Endothelial cell of umbilical vein (primary cell): ENCODE measurements at places on chromosomes 16 and 17. TPM values are rescaled to one million over a fixed set of nuclear protein-coding genes. Genes with fewer than 3 reads are reported as not detected.

DNA sequence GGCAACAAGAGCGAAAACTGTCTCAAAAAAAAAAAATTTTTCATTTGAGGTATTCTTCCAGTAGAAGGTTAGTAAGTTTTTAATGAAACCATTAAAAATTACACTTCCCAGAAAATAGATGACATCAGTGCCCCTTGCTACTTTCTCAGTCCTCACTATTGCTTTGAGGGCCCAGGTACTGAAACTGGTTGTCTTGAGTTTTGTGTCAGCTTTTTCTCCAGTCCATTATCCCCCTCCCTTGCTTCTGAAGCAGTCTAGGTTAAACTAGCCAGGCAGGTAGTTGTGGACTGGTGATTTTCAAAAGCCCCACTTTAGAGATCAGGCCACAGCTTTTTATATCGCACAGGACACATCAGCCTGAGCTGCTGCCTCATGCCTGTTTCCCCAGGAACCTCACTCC is 10.9 kb downstream of the SMCR8 start:
- no peak for DNase-seq

DNA sequence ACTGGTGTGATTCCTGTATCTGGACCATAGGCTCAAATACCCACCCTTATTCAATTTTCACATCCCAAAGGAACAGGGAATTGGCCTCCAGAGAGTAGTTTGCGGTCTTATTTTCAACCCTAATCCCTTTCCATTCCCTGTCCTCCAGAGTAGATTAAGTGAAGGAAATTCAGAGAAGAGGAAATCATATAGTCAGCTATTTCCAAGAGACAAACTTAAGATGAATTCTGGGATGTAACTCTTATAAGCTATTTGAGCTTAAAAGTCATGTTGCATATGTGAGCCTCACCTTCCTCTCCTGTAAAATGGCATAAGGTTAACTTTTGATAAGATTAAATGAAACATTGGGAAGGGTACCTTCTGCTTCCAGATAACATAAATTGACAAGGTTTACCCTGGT is 37.4 kb upstream of the ADAMTS18 start:
- DNase-seq = no peak

DNA sequence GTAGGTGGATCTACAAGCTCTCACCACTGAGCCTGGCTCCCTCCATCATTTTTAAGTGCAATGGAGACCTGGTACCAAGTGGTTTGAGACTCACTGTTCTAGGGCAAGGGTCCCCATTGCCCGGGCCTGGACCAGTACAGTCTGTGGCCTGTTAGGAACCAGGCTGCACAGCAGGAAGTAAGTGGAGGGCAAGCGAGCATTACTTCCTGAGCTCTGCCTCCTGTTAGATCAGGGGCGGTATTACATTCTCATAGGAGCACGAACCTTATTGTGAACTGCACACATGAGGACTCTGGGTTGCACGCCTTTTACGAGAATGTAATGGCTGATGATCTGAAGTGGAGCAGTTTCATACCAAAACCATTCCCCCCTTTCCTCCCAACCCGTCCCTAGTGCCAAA is 6.8 kb upstream of the ZNF594 start:
- DNase-seq = no peak

DNA sequence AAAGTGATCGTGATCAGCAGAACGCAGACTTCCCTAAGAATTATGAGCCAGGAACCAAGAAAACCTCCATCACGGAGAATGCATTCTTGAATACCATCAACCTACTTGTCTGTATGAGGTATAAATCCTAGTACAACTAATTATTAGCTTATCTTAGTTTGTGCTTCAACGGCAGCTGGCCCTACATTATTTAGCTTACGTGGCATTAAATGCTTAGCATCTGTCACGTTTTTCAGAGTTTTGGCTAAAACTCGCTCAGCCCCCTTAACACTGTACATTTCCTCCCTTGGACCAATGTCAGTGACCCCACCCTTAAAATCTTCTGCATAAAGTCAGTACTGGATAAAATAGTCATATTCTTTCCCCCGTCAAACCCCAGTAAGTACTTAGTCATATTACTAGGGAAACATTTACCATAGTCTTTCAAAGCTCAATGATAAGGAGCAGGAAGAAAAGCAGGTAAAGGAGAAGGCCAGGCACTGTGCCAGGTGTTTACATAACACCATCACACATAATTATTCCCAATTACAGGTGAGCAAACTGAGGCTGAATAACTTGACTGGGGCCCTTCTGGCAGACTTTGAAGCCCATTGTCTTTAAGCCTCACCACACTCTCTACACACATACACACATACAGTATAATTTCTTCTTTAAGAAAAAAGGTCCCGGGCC is 16.6 kb upstream of the TXNDC11 start:
- DNase-seq = no peak

DNA sequence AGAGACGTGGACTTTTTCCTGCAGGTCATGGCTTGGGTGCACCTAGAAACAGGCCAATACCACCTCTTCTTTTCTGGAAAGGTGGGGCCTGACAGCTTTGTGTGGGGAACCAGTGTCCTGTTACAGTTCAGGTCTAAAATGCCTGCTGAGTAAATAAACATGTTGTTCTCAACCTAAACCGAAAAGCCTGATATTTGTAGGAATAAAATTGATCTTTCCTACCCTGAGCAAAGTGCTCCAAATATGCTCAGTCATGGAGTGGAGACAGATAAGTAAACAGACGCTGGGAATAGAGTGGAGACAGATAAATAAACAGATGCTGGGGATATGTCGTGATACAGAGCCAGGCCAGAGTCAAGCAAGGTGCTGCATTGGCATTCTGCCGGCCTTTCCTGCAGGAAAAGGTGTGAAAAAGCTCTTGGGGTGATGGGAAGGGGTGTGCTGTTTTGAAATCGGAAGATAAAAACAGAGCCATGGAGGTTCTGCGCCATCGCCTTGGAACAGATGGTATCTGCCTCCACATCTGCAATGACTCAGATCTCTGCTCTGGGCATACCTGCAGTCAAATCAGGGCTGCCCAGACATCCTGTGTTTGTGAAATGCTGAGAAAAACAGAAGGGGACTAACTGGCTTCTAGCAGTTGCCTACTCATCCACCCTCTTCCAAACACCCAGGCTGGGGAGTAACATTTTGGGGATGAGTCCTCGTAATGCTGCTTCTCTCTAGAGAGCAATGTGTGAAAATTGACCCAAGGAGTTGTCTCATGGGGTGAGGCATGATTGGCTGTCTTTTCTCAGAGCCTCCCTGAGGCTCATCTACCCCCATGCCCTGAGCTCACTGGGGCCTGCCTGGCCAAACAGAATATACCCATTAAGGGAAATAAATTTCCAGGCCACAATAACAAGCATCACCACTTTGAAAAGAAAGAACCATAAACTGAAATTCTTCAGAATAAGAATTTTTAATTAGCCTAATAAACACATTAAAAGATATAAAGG is 16.8 kb upstream of the TRPV2 start:
- peak; percentile 67 for DNase-seq

Gene RHBDL3
- 0.20 TPM in 1 of 2 replicates, not detected in the other for total RNA-seq

DNA sequence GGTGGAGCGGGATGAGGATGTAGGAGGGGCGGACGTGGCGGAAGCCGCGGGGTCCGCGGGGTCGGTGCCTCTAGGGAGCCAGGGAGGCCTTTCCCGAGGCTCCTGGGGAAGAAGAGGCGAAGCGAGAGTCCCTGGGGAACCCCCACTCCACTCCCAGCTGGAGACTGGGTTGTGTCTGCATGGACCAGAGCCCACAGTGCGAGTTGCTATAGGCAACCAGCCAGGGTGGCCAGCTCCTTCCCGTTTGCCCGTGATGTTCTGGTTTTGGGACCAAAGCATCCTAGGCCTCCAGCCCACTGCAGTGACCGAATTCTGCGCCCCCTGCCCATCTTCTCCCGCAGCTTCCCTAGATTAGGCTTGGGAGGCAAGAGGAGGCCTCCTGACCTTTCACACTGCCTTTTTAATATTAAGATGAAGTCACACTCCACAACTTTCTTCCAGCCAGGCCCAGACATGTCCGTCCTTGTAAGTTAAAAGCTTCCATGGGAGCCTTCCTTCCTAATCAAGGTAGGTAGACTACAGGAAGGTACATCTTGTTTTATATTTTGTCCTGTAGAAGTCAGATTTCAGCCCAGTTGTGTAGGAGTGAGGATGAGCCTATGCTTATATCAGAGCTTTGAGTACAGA is 469 bp downstream of the AMZ2 start:
- no peak for DNase-seq
